ENCODE measurements at places on chromosomes 13 and 19.

- DNase-seq: no peak
- H3K36me3 ChIP-seq: no peaks in the 10 kb centered on the region
- no peaks in the 10 kb centered on the region for H3K27me3 ChIP-seq
- H3K4me3 ChIP-seq: no peak overlapping the region
- no peaks in the 10 kb centered on the region for H3K4me1 ChIP-seq
- H3K27ac ChIP-seq: no peak overlapping the region
These were observed 3.4 kb downstream of the LAIR2 start for GRCh38 chr19:54506079-54506478.

- peaks cover 67% of the 10 kb centered on the region for H3K36me3 ChIP-seq
- H3K4me3 ChIP-seq: no peak overlapping the region
- peak overlapping the region; percentile 68 for H3K27ac ChIP-seq
- no peaks in the 10 kb centered on the region for H3K27me3 ChIP-seq
- H3K4me1 ChIP-seq: no peaks in the 10 kb centered on the region
These were observed 14.0 kb upstream of the KPTN start for GRCh38 chr19:47497821-47498520.

DNA sequence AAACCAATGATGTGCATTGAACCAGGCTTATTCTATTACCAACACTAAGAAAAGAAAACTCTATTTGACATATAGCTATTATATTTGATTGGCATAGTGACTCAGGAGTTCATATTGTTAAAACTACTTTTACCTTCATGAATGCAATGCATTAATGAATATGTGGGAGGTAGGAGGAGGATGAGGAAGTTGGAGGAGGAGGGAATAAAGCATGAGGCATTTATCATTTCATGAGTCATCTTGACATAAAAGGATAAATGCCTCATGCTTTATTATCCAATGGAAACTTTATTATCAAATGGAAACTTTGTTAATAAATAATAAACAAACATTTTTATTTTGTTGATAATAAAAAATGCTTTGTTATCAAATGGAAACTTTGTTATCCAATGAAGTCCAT, 116.5 kb downstream of the SPRY2 start:
- H3K4me3 ChIP-seq: no peak overlapping the region
- H3K27ac ChIP-seq: no peak overlapping the region
- DNase-seq: no peak
- no peaks in the 10 kb centered on the region for H3K36me3 ChIP-seq
- H3K4me1 ChIP-seq: no peaks in the 10 kb centered on the region

GRCh38 chr13:76043874-76044273, 407.7 kb downstream of the LMO7 start:
- no peaks in the 10 kb centered on the region for H3K36me3 ChIP-seq
- H3K4me1 ChIP-seq: no peaks in the 10 kb centered on the region
- H3K27me3 ChIP-seq: no peaks in the 10 kb centered on the region
- no peak overlapping the region for H3K27ac ChIP-seq
- H3K4me3 ChIP-seq: no peak overlapping the region

GRCh38 chr19:29897466-29897865, 44.6 kb upstream of the URI1 start:
- H3K36me3 ChIP-seq: no peaks in the 10 kb centered on the region
- H3K4me3 ChIP-seq: no peak overlapping the region
- H3K27me3 ChIP-seq: no peaks in the 10 kb centered on the region
- no peaks in the 10 kb centered on the region for H3K4me1 ChIP-seq
- DNase-seq: no peak
- no peak overlapping the region for H3K27ac ChIP-seq

- no peak overlapping the region for H3K4me3 ChIP-seq
- DNase-seq: no peak
- no peaks in the 10 kb centered on the region for H3K27me3 ChIP-seq
- peaks cover 75% of the 10 kb centered on the region for H3K36me3 ChIP-seq
These were observed 21.3 kb downstream of the ARHGEF1 start for GRCh38 chr19:41904118-41904870.

DNA sequence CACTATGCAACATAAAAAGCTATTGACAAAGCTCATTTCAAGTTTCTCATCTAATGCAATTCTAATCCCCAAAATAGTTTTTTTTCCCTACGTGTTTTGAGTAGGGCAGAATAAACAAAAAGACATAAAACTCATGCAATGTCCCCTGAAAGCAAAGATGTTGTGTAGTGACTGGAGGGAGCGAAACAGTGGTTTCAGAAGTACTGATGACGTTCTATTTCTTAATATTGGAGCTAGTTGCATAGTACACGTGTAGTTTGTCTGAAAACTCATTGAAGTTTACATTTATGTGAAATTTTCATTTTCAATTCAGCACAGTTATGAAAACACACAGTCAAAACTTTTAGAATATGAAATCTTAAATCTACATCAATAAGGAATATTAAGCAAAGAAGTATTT, 31.6 kb downstream of the USP12 start:
- no peaks in the 10 kb centered on the region for H3K27me3 ChIP-seq
- no peak overlapping the region for H3K4me3 ChIP-seq
- no peaks in the 10 kb centered on the region for H3K4me1 ChIP-seq

GRCh38 chr13:40495621-40496001, 170.8 kb downstream of the FOXO1 start:
- no peak overlapping the region for H3K27ac ChIP-seq
- H3K4me1 ChIP-seq: no peaks in the 10 kb centered on the region
- no peak overlapping the region for H3K4me3 ChIP-seq
- no peaks in the 10 kb centered on the region for H3K36me3 ChIP-seq
- DNase-seq: no peak

DNA sequence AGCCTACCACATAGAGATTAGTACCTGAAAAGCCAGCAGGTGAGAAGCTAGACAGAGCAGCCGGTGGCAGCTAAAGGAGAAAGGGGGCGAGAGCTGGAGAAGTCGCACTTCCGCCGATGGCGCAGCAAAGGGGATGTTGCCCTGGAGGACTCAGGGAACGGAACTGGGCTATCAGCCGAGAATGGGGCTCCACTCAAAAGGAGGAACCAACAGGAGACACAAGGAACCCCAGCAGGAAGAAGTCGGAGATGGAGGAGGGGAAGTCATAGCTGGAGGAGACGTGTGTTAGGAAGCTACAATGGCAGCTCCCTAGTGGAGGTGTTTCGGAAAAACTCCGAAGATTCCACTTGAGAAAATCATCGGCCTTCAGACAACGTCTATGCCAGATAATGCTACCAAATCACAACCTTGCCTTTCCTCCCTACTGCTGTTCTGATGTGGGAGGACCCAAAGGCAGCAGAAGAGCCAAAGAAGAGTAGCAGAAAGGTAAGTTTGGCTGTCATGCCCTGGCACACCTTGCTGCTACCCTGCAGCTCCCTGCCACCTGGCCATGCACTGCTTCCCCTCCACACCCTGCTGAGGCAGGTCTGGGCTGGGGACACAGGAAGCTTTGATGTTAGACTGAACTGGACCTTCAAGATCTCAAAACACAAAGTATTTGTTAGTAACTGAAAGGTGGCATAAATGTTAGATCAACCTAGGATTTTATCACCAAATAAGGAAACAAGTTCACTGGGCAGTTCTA, 127.9 kb downstream of the DLEU7 start:
- no peak for DNase-seq
- no peak overlapping the region for H3K4me3 ChIP-seq

DNA sequence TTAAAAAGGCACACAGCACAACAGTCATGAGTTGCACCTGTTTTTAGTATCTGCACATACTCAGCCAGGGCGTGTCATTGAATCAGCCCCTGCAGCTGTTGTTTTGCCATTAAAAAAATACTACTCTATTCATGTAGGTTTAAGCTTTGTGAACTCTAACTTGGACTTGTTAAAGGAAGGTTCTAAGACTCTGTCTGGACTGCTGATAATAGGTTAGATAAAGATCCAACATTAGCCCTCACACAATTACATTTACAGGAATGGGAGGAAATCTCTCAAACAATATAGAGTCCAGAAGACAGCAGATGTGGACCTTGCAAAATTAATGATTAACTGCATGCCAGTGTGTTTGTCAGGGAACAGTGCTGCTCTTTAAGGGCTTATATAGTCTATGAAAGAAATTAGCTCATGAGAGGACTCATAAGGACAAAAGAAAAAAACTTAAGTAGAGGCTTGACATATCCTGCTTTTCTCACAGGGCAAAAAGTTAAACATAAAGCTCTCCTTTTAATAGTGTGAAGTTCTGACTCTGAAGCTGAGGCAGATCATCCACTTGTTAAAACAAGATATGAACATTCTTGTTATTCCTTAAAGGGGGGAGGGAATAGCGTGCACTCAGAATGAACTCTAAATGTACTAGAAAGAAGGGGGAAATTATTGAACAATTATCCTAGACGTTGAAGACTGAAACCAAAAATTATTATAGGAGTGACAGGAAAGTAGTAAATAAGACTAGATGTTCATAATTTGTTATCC, 243.6 kb downstream of the NDFIP2 start:
- no peak overlapping the region for H3K4me3 ChIP-seq
- H3K36me3 ChIP-seq: no peaks in the 10 kb centered on the region
- DNase-seq: no peak
- H3K27ac ChIP-seq: no peak overlapping the region
- no peaks in the 10 kb centered on the region for H3K4me1 ChIP-seq
- no peaks in the 10 kb centered on the region for H3K27me3 ChIP-seq

- no peaks in the 10 kb centered on the region for H3K36me3 ChIP-seq
- peaks cover 17% of the 10 kb centered on the region for H3K4me1 ChIP-seq
- no peaks in the 10 kb centered on the region for H3K27me3 ChIP-seq
- no peak for DNase-seq
These were observed 136.8 kb downstream of the DCLK1 start for GRCh38 chr13:35994131-35994966.

GRCh38 chr13:75391432-75392100, 90.4 kb downstream of the TBC1D4 start:
- no peaks in the 10 kb centered on the region for H3K4me1 ChIP-seq
- peak overlapping the region; percentile 6 for H3K27ac ChIP-seq
- H3K36me3 ChIP-seq: no peaks in the 10 kb centered on the region
- no peak for DNase-seq
- H3K4me3 ChIP-seq: no peak overlapping the region
- H3K27me3 ChIP-seq: no peaks in the 10 kb centered on the region

GRCh38 chr13:112602189-112602588, 14.2 kb upstream of the TUBGCP3 start:
- no peak overlapping the region for H3K4me3 ChIP-seq
- no peak overlapping the region for H3K27ac ChIP-seq
- DNase-seq: no peak

DNA sequence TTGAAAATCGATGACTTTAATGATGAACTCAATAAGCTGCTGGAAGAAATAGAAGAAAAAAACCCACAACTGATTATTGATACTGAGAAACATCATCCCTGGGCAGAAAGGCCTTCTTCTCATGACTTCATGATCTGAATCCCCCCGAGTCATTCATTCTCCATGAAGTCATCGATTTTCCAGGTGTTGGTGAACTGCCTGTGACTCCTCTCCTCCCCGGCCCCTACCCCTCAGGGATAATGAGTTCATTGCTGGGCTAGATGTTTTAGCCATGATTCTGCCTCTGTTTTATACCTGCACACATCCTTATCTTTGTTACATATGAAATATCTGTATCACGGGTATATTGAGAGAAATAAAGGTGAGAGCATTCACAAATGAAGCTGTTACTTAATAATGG, 34.6 kb downstream of the NLRP2 start:
- DNase-seq: no peak
- H3K27me3 ChIP-seq: no peaks in the 10 kb centered on the region
- H3K27ac ChIP-seq: no peak overlapping the region
- H3K36me3 ChIP-seq: no peaks in the 10 kb centered on the region
- no peaks in the 10 kb centered on the region for H3K4me1 ChIP-seq

GRCh38 chr13:66574606-66575005, 655.5 kb downstream of the PCDH9 start:
- H3K27ac ChIP-seq: no peak overlapping the region
- H3K27me3 ChIP-seq: no peaks in the 10 kb centered on the region
- H3K36me3 ChIP-seq: no peaks in the 10 kb centered on the region
- H3K4me3 ChIP-seq: no peak overlapping the region
- H3K4me1 ChIP-seq: no peaks in the 10 kb centered on the region

GRCh38 chr19:5575590-5575989, 7.8 kb upstream of the TINCR start:
- no peaks in the 10 kb centered on the region for H3K36me3 ChIP-seq
- DNase-seq: no peak
- no peak overlapping the region for H3K27ac ChIP-seq
- H3K4me1 ChIP-seq: no peaks in the 10 kb centered on the region
- no peak overlapping the region for H3K4me3 ChIP-seq

- peak overlapping the region; percentile 74 for H3K4me3 ChIP-seq
- no peaks in the 10 kb centered on the region for H3K36me3 ChIP-seq
These were observed 559 bp upstream of the SSBP4 start for GRCh38 chr19:18418483-18419194.

Measured in right atrium auricular region (tissue), 2 donors.